NCI-H446 (cell line): ENCODE measurements at places on chromosomes 4 and X.

- DNase-seq = no peak
Measured at GRCh38 chr4:186203406-186203805, 12.0 kb downstream of the CYP4V2 start.

- no peak for DNase-seq
Measured at GRCh38 chr4:76585272-76585671, 150.2 kb downstream of the SHROOM3 start.

GRCh38 chr4:140094438-140095420 lies 59.3 kb downstream of the MAML3 start:
- DNase-seq = peak; percentile 64

- no peak for DNase-seq
Measured at GRCh38 chr4:138953961-138954371, 61.6 kb upstream of the NOCT start.

GRCh38 chr4:153207567-153207966 lies 3.3 kb downstream of the TRIM2 start:
- no peak for DNase-seq

DNA sequence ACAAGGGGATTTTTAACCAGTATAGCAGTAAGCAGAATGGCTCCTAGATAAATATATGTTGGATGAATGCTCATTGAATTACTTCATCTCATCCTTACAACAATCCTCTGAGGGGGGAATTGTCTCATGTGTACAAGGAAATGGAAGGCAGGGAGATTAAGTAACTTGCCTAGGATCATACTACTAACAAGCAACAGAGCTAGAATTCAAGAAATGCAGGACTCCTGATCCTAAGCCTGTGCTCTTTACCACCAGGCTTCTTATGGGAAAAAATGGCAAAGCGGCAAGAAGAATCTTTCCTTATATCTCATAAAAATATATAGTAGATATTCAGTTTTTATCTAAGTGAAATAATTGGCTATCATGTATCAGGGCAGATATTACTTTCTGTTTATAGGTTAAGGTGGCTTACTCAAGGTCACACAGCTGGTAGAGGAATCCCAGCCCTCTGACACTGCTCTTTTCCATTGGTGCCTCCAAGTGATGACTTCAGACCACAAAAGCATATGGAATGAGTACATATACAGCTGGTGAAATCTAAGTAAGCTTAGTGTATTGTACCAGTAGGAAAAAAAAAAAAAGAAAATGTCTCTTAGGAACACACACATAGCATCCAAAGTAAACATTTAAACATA lies 2.1 kb downstream of the ABHD18 start:
- no peak for DNase-seq

GRCh38 chr4:52343595-52343994 lies 292.5 kb downstream of the SPATA18 start:
- DNase-seq = no peak
